ENCODE measurements at places on chromosomes 1 and 21.

GRCh38 chr1:206686478-206687249 is 2.0 kb downstream of the MAPKAPK2 start:
- no peak for DNase-seq

GRCh38 chr1:151309811-151310323 is 17.3 kb downstream of the PI4KB start:
- DNase-seq = no peak

DNA sequence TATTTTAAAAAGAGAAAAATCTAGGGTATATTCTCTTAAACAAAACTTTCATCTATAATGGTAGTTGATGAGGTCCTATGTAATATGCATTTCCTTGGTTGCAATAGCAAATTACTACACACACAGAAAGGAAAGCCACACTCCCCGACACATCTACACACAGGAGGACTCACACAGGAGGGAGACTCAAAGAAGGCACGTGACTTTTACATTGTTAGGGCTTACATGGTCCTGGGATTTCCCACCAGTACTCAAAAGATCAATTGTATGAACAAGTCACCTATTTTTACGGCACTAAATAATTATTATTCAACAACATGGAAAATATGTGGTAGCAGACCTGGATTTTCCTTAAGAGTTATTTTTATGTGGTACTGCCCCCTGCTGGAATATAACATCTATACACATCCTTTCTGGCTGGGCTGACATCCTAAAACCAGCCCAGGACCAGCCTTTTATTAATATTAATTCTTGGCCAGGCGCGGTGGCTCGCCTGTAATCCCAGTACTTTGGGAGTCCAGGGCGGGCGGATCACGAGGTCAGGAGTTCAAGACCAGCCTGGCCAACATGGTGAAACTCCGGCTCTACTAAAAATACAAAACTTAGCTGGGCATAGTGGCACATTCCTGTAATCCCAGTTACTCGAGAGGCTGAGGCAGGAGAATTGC is 33.9 kb upstream of the LGALS8 start:
- no peak for DNase-seq

DNA sequence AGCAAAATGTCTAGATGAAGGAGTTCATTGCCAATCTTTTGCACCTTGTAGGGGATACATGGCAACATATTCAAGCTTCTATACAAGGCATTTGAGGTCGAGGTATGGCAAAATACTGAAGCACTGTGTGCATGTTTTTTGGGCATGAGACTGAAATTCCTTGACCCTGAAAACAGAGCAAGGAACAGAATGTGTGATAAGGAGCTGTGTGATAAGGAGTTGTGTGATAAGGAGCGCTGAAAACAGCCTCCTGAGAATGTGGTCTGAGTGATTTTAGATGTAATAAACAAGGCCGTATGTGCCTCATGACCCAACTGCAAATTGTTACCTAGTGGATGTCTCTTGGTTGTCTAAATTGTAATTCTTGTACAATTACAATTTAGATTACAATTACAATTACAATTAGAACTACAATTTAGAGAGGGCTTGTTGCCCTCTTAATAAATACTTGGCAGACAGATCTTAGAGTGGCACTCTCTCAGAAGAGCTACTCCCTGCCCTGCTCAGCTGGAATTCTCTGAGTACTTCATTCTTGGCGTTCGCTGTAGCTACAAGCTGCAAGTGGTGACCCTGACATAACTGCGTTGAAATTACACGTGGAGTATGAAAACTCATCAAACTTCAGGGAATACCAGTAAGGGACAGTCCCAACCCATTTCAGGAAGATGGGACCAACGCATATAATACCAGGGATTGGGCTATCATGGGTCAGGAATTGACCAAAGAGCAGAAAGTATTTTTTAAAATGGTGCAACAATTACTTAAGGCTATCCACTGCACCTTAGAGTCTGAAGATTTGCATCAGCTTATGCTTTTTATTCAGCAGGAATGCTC is 20.0 kb upstream of the ITLN1 start:
- no peak for DNase-seq

DNA sequence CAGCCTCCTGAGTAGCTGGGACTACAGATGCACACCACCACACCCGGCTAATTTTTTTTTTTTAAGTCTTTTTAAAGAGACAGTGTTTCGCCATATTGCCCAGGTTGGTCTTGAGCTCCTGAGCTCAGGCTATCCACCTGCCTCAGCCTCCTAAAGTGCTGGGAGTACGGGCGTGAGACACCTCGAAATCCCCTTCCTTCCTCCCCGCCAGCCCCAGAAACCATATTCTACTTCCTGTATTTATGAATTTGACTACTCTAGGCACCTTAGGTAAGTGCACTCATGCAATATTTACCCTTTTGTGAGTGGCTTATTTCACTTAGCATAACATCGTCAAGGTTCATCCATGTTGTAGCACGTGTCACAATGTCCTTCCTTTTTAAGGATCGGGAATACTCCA is 6.9 kb upstream of the LRP8 start:
- DNase-seq = no peak

DNA sequence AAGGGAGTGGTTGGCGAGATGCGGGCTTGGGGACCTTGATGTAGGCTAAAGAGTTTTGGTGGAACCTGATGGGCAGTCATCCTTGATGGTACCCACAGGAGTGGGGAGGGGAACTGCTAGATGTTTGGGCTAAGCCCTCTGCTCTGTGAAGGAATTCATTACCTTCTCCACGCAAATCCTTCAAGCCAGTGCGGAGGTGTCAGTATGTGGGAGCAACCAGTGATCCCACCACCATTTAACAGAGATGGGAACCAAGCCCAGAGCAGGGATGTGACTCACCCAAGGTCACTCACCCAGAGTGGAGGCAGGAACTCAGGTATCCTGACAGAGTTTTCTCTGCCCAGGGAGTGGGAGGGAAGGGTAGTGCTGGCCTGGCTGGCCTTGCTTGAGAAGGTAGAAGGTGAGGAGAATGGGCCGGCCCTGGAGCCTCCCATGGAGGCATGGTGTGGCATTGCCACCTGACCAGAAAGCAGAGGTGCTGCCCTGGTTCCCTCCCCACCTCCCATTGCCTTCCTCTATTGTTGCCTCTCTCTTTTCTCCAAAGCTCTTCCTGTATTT is 51.2 kb upstream of the STUM start:
- no peak for DNase-seq

DNA sequence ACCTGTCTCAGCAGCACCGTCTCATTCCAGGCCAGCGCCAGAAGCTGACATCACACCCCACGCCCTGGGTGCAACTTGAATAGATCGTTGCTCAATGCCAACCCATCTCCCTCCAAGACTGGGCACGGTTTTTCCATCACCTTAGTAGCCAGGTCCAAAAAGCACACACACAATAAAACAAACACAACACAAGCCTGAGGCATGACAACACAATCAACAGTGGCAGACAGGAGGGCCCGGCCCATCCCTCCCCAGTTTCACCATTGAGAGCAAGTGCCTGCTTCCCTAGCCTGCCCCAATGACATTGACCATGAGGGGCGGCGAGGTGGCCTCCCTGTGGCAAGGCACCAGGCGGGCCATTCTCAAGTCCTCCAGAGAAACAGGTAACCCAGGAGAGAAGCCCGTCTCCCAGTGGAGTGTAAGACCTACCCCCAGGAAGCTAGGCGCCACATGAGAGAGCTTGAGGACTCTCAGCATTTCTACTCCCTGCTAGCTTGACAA is 2.7 kb downstream of the IFFO2 start:
- no peak for DNase-seq

DNA sequence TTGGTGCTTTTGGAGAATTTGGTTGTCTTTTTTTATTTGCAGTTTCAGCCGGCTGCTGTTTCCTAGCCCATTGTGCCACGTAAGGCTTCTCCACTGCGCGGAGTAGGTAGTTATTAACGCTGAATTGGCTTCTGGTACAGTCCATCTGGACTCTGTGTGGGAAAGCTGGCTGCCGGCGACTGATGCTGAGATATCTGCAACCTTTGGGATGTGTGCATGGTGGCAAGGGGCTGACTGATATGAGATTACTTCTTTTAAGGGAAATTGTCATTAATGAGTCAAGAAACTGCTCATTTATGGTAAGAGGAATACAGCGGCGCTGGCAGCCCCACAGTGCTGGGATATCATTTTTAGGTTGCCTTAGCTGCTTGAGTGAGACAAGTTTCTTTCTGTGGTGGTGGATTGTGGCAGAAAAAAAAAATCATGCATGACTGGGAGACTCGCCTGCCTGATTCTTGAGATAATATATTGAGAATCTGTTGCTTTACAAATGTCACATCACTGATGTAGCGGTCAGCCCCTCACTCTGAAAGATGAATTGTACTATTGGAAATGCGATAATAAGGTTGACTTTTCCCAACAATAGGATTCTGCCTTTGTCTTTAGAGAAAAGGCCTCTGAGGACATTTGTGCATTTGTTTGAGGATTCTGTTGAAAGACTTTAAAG is 2.5 kb upstream of the ELAVL4 start:
- DNase-seq = no peak

- no peak for DNase-seq
These were observed 327.3 kb upstream of the AJAP1 start for GRCh38 chr1:4327142-4327541.

Measured in stimulated activated CD4-positive, alpha-beta T cell treated with anti-CD3 and anti-CD28 coated beads, Interleukin-15, amount 100 ng/mL, for 1 hour (primary cell).